ENCODE measurements at places on chromosomes 1 and 21.

DNA sequence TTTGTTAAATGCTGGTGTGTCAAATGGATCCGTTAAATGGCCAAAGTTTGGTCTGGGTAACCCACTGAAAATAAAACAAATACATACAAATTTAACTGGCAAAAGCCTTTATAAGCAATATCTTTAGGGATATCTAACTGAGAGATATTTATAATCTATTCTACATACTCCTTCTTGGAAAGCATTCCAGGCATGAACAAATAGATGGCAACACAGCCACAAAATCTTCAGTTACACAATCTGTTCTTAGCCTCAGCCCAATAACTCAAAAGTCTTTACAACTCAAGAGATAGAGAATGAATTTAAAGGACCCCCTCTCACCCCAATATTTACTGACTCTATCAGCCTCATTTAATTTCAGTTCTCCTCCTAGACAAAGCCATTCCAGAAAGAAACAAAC lies 58.7 kb downstream of the NRDC start:
- no peak for DNase-seq

DNA sequence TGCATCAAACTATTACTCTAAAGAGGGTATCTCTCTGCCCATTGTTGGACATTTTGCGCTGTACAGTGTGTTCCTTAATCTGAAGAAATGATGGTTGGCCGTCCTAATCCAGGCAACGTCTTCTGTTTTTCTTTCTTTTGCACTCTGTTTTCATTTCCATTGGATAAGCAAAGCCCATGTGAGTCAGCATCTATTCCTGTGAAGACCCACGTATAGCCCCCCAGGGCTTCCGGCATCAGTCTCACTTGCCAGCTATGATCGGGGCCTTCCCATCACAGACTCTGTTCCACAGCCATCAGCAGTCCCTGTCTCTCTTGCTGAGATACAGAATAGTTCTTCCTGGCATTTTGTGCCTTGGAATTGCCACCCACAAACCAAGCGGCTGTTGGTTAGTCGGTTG lies 29.2 kb upstream of the BRDT start:
- DNase-seq, result no peak

DNA sequence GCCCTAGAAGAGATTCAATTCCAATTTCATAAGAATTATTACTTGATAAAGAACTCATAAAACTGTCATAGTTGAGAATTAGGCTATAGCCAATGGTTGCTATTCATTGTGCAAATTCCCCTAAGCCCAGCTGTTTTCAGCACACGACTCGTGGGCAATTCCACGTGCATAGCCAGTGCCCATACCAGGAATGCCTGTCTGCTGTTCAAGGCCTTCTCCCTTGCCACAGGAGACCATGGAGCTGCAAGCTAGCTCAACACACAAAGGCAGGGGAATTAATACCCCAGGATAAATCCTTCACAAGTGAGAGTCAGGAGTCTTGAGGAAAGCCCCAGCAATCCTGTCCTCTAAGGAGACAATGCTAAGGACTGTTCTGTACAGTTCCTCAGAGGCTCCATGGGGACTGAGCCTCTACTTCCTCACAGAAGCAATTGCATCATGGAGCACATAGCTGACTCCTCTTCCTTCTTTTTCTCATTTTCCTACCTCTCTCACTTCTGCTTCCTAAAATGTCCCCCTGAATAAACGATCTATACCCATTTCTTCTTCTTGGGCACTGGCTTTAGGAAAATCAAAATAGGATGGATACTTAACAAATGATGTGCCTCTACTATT lies 19.1 kb upstream of the CHRM3 start:
- no peak for DNase-seq

GRCh38 chr1:113416496-113416895 lies 26.2 kb downstream of the MAGI3 start:
- DNase-seq, result no peak
